ENCODE measurements at places on chromosomes 12 and 14.

DNA sequence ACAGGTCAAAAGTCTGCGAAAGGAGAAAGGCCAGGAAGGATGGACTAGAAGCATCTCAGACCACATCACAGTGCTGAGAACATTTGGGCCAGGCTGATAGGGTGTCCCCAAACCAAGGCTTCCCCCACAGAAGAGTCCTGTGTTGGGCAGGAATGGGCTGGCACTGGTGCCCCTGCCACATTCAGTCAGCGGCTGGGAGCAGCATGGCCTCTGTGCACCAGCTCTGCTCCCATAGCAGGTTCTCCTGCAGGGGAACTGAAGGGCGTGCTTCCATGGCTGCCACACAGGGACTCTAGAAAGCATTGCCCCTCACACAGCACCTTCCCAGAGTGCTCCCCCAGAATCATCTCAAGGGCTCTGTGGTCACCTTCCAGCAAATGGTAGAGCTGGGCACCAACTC lies 17.5 kb downstream of the EVL start:
- no peak for DNase-seq

DNA sequence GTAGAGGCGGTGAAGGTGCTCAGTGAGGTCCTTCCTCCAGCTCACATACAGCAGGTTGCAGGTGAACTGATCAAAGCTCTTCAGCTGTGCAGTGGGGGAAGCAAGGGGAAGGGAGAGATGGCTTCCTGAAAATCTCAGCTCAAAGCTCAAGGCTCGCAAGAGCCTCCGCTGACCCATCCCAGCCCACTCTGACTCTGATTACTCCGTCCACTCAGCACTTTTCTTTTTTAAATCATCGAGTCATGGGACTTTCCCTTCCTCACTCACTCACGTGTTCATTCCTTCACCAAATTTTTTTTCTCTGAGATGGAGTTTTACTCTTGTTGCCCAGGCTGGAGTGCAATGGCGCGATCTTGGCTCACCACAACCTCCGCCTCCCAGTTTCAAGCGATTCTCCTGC lies 4.7 kb downstream of the ABCD4 start:
- no peak for DNase-seq

- no peak for DNase-seq
Observed at GRCh38 chr14:50086321-50086711, 30.1 kb downstream of the VCPKMT start.

- DNase-seq, result no peak
Observed at GRCh38 chr12:4251216-4251891, 22.2 kb upstream of the CCND2 start.

- DNase-seq, result no peak
Observed at GRCh38 chr12:120164293-120164692, 30.2 kb downstream of the GCN1 start.

DNA sequence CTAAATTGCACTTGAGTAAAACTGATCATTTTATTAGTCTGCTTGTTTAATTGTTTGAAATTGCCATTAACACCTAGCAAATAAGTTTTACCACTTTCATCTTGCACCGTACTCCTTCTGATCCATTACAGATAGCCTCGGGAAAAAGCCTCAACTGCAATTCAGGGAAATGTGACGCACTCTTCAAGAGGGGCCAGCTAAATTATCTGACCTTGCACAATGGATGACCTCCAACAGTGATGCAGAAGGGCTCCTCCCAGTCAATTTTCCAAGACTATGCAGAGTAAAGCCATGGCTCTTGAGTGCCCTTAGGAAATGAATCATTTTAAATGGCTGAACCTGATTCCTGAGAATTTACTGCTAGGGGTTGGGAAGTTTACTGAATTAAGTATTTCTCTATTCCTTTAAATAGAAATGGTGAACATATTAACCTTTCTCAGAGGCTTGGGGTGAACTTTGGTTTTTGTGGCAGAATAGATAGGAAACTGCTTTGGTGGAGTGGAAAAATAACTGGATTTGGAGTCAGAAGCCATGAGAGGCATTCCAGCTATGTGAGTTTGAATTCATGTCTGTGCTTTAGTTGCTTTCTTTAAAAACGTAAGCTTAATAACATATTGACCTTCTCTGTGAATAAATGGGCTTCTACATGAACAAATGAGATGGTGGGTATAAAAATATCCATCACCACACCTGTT lies 64.8 kb upstream of the OVCH1 start:
- DNase-seq, result peak; percentile 75

- no peak for DNase-seq
Observed at GRCh38 chr12:3533703-3534386, 42.8 kb downstream of the PRMT8 start.

- no peak for DNase-seq
Observed at GRCh38 chr14:47763188-47763854, 87.9 kb upstream of the MDGA2 start.

- no peak for DNase-seq
Observed at GRCh38 chr14:93150227-93151208, 34.2 kb downstream of the MOAP1 start.

GRCh38 chr12:71636704-71637115 lies 26.9 kb downstream of the ZFC3H1 start:
- peak; percentile 38 for DNase-seq

- DNase-seq, result no peak
Observed at GRCh38 chr14:94918896-94919295, 149.0 kb upstream of the GSC start.

DNA sequence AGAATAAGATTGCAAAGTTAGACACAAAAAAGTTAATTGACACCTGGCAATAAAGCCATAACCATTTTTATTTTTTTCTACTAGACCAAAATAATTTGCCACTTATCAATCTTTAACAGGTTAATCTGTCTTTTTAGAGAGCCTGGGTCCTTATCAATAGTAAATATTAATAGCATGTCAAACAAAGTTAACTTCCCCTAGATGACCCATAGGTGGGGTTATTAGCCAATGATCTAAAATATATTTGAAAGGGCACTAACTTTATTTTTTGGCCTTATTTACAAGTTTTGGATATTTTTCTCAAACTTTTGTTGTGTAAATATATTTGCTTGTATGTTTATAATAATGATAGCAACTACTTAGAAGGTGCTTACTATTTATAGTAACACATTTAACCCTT lies 3.9 kb downstream of the ANKRD33 start:
- DNase-seq, result no peak

DNA sequence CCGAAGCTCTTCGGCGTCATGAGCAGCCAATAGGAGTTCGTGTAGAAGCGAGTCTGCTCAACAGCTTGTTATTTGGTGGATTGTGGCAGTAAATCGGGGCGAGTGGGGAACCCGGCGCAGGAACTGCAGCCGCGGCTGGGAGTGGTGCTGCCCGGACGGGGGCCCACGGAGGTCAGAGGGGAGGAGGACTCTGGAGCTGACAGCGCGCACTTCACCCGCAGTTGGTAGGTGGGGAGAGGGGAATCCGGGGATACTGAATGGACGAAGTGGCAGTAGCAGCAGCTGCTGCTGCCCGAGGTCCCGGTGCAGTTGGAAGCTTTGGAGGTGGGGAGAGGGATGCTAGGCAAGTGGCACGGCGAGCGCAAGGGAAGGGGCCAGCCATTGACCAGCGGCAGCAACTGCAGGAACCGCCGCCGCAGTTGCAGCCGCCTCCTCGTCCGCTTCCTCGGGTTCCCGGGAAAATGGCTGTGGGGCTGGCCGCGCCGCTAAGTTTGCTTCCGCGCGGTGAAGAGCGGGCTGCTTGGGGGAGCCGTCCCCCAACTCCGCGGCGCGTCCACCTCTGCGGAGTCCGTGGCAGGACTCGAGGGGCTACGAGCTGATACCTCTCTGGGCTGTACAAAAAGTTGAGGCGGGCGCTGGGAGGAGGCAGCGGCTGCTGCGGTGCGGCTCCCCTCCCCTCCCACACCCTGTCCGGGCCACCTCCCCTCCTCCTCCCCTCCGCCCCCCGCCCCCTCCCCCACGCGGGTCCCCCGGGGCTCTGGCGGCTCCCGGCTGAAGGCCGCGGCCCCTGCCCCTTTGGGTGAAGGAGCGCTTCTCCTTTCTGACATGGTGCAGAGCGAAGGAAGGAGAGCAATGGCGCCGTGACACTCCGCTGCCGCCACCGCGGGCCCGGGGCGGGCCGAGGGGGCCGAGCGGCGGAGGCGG lies at the start of gene ARID4A:
Gene ARID4A, plus strand, starts transcription at position 79 of the 924 bp plus-strand sequence. CDS start 1,300 bp downstream, outside the sequence.
- DNase-seq, result no peak
